ENCODE measurements at places on chromosomes 13 and 19.

- DNase-seq = no peak
These were observed 322.0 kb upstream of the KLHL1 start for GRCh38 chr13:70430256-70430655.

DNA sequence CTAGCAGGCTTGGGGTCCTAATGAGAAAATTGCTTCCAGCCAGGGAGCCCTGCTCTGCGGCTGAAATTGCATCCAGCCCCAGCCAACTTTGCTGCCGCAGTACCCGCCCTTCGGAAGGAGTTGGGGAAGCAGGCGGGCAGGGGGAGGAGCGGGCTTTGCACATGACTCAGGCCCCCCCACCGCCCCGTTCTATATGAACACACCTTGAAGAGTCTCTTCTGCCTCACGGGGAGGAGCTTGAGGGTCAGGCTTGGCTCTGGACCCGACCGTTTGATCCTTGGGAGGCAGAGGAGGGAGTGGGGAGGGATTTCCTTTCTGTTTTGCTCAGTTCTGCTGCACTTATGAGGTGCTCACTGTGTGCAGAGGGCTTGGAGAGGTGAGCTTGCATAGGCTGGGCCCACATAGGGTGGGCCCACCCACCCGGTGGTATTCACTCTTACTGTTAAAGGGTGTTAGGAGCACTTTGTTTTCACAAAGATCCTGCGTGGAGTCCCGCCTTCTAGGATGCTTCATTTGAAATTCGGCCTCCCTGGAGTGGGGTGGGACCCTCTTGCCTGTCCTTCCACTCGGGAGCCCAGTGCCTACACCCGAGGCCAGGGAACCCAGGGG, 46.5 kb downstream of the LYL1 start:
- DNase-seq = peak; percentile 85

GRCh38 chr19:23946569-23946968, 31.9 kb downstream of the ZNF726 start:
- DNase-seq = no peak

GRCh38 chr13:99404005-99404755, 97.0 kb upstream of the GPR183 start:
- no peak for DNase-seq

GRCh38 chr19:5667751-5668271, 12.5 kb downstream of the MICOS13 start:
- peak; percentile 96 for DNase-seq

- peak; percentile 83 for DNase-seq
These were observed 13.2 kb upstream of the UQCR11 start for GRCh38 chr19:1618157-1619093.

- no peak for DNase-seq
These were observed 525.9 kb downstream of the FGF9 start for GRCh38 chr13:22196777-22197176.

DNA sequence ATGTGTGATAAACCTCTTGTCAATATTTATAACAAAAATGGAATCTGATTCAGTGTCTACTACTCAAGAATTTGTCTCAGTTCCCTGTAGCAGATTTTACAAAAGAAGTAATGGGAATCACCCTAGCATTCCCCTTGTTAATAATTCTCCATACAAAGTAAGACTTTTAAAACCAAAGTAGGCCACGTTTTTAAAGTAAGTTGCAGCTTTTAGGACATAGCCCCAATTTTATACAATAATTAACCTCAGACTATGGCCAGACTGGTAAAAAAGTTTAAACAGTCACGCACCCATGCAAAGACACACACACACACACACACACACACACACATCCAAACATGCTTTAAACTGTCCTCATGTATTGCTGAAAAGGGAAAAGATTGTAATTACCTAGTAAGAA, 589.9 kb downstream of the PCDH9 start:
- DNase-seq = no peak

GRCh38 chr19:42311657-42312056, 1.5 kb upstream of the TMEM145 start:
- DNase-seq = peak; percentile 57

- no peak for DNase-seq
These were observed 122.1 kb upstream of the GPR12 start for GRCh38 chr13:26882731-26883130.

DNA sequence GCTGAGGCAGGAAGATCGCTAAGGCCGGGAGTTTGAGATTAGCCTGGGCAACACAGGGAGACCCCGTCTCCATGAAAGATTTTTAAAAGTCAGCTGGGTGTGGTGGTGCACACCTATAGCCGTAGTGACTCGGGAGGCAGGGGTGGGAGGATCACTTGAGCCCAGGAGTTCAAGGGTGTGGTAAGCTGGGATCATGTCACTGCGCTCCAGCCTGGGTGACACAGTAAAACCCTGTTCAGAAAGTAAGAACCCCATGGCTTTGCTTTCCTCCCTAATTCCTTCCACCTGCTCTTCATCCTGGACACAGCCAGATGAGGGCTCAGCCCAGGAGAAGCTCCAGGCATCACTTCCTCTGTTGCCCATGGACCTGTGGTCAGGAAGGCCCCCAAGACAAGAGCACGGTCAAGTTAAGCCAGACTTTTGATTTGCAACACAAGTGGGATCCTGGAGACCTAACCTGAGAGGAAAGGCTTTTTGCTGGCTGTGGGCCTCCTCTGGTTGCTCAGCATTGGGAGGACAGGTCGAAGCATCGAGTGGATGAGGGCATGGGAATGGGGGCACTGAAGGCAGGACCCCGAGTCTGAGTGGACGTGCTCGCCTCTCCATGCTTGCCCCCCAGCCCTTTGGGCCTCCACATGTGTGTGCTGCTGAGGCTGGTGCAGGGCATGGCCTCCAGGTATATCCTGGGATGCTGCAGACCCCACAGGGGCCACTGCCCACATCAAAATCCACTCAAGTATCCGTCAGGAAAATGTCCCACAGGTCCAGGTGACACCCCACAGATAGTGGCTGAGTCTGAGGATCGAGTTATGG, 25.4 kb downstream of the TUBA3C start:
- no peak for DNase-seq

DNA sequence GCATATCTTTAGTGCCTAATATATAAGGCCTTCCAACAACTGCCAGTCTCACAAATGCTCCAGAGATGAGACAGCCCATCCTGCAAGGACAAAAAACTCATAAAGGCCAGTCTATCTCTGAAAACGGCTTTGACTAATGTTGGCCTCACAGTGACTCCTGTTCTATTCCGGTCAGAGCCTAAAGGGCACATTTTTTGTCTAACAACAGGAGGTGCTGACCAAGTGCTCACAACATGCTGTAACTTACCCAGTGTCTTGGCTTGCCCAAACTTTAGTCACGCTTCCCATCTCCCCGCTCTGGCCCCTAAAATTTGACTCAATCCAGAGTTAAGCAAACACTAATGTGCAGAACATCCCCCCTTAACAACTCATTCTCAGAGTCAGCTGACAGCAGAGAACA, 1411.2 kb upstream of the MIR17HG start:
- no peak for DNase-seq

GRCh38 chr13:74062933-74063332, 71.3 kb downstream of the KLF12 start:
- no peak for DNase-seq

DNA sequence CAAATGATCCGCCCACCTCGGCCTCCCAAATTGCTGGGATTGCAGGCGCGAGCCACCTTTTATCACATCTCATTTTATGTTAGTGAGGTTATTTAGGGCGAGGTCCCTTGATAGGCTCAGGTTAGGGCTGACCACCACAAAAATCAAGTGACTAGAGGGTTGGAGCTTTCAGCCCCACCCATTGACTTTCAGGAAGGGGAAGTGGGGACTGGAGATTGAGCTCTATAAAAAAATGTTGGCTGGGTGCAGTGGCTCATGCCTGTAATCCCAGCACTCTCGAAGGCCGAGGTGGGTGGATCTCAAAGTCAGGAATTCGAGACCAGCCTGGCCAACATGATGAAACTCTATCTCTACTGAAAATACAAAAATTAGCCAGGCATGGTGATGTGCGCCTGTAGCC, 20.1 kb downstream of the FPR3 start:
- no peak for DNase-seq

GRCh38 chr13:77810430-77810829, 108.2 kb downstream of the EDNRB start:
- DNase-seq = peak; percentile 45

DNA sequence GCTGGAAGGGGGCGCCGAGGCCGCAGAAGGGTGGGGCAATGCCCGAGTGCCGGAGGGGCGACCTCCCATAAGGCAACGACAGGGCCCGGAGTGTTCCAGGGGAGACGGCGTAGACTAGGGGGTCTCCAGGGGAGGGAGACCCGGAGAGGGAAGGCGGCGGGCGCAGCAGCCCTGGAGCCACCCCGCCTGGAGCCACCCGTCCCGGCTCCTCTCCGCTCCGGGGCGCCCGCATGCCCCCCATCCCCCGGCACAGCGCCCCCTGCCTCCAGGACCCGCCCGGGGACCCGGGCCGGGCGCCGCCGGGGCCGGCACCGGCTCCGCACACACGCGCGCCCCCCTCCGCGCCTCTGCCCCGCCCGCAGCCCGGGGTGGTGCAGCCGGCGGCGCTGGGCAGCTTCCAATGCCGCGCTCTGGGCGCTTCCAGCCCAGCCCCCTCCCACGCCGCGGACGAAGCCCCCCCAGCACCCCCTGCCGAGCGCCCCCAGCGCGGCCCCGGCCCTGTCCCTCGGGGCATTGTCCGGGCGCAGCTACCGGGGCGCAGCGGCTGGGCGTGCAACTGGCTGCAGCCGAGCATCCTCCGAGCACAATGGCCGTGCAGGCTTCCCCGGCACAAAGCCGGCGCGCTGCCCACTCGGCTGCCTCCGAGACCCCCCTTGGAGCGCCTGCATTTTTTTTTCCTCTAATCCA, 519 bp downstream of the PTPRS start:
- DNase-seq = no peak

DNA sequence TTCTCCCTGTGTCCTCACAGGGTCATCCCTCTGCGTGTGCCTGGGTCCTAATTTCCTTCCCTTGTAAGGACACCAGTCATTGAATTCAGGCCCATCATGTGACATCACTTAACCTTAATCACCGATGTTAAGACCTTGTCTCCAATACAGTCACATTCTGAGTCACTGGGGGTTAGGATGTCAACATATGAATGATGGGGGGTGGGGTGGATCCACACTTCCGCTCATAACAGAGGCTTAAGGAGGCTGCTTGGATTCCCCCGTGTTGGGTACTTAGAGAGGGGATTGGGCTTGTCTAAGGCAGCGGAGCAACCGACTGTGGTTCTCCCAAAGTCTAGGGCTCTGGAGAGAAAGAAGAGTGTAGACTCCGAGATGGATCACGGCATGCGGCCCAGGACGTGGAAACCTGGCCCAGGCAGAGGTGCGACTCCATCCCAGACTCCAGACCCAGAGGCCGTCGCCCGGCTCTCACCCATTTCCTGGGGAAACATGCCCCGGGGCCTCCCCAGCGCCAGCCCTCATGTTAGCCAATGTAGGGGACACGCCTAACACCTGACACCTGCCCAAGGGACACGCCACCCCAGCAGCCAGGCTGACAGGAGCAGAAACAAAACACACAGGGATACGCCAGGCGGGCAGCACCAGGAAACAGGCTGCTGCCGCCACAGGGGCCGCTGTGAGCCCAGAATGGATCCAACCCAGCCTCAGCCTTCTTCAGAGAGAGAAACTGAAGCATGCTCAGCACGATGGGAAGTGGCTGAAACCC, 17.1 kb upstream of the IGLON5 start:
- DNase-seq = peak; percentile 44

DNA sequence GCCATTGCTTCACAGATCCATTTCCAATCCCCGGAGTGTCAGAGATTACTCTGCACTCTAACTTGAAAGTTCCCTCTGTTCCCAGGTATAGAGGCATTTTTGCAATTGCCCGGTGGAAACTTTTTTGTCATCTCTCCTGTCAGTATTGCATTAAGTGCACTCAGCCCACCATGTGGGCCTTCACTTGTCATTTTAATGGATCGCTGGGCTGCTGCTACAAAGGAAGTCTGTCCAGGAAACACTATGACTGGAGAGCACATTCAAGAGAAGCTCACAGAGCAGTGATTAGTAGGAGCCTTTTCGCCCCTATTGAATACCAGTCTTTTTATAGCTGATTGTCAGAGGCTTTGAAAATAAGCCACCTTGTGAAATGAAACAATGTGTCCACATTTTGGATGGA, 180.9 kb downstream of the B3GLCT start:
- DNase-seq = no peak

DNA sequence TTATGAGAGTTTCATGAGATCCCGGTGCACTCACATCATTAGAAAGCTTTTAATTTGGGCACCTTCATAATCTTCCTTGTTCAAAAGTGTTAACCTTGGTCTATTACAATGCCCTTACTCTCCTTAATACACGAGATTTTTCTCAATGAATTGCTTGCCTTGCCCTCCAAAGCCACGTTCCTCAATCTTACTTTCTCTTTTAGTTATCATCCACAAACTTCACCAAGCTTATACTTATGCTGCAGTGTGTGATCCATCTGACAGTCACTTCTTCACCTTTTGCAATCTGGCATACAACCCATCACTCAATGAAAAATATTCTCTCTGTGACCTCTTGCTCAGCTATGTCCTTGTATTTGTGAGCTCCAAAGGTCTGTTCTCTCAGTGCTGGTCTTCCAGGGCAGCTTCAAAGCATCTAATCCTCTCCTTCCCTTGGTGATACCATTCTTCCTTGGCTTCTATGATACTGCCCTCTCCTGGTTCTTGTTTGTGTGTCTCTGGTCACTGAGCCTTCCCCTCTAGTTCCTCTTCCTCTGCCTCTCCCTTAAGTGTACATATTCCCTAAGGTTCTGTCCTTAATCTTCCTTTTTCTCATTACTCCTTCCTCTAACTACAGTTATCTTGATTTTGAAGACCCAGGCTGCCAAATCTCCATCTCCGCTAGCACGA, 202.2 kb upstream of the STARD13 start:
- peak; percentile 74 for DNase-seq

DNA sequence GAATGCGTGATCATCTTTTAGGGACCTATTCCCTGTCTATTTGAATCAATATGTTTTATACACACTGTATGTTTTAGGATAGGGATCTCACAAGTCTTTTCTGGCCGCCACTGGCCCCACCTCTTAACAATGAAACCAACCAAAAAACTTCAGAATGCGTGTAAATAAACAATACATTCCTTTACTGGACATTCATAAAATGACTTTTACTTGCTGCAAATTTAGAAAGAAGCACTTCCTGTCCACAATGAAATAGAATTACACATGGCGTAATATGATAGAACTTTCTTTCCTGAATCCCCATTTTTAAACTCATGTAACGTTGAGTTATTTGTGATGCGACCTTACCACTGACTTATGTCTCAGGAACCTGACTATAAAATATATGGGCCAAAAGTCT, 233.6 kb downstream of the SLITRK6 start:
- DNase-seq = no peak

GRCh38 chr19:11560404-11561051, 1.5 kb upstream of the ELOF1 start:
- DNase-seq = peak; percentile 89

GRCh38 chr13:90070362-90070761, 1277.1 kb upstream of the MIR17HG start:
- DNase-seq = no peak

GRCh38 chr13:62643007-62643483, 1227.4 kb upstream of the PCDH20 start:
- DNase-seq = peak; percentile 69

- no peak for DNase-seq
These were observed 34.6 kb downstream of the COL4A2 start for GRCh38 chr13:110341445-110342244.

- DNase-seq = no peak
These were observed 11.6 kb downstream of the PNPLA6 start for GRCh38 chr19:7547159-7547558.

Data from mesendoderm (in vitro differentiated cells).